Right renal pelvis (tissue), 4 donors: ENCODE measurements at places on chromosomes 5 and 9.
A peak's percentile ranks its signal among the peaks of the same experiment; 100 is the strongest.

DNA sequence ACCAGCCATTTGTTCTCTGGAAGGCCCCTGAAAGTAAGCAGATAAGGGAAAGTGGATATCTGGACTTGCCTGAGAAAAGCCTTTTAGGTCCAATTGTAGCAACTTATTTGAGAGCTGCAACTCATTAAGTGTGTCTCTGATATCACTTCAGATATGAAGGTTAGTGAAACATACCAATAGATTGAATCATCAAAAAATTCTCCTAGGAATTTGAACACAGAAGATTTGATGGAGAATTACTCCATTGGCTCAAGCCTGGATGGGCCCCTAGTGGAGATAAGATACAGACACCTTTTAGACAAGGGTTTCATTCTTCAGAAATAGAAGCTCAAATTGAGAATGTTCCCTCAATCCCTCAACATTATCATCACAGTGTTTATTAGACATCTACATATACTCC, 356.7 kb downstream of the NDUFS4 start:
- no peak for DNase-seq

DNA sequence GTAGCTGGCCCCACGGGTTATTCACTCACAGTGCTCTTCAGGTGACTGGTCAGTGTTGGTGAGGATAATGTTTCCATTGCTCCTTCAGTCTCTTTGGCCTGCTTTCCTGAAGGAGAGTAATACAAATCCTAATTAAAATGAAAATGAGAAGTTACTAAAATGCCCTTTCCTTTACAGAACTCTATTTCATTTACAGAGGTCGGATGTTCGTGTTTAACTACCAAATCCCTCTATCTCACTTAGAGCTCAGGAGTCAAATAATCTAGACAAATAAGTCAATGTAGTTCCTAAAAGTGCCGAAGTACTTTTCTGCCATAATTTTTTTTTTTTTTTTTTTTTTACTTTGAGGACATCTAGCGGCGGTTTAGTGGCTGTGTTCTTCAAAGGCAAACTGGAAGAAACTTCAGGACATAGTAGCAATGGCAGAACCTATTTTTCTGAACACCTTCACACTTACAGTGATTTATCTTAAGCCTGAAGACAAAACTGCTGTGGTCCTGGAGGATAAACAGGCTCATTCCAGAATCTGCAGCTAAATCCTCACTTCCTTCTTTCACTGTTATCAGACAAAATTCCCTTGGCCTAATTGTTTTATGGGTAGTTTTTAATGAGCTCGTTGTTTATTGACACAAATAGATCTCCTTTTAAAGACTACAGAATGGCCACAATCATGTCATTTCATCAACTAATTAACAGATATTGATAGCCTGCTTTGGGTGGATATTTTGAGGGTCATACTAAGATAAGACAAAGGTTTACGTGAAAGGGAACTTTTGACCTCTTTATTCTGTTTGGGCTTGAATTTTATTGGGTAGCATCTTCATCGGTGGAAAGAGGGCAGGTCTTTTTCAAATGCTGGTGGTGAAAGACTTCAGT, 207.6 kb upstream of the DMRTA1 start:
- no peak for DNase-seq

DNA sequence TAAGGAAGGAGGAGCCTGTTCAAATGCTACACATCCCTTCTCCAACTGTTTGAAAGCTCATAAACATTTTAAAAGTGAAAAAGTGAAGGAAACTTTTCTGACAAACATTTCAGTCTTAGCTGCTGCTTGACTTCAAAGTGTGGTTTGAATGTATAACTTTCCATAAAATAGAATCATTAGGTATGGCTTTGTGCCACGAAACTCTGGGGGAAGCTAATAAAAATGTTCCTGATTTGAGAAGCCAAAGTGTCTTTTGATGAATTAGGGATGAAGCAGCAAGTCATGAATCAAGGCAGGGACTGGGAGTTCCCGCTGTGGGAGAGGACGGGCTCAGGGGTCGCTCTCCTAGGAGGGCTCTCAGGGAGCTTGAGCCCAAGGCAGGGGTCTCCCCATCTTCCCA, 15.3 kb downstream of the MVB12B start:
- DNase-seq = peak; percentile 63

GRCh38 chr5:142670804-142671203, 15.1 kb downstream of the FGF1 start:
- no peak for DNase-seq

GRCh38 chr5:150637245-150638052, 3.0 kb upstream of the SYNPO start:
- DNase-seq = no peak

- DNase-seq = no peak
Observed at GRCh38 chr9:4098031-4098430, 201.8 kb downstream of the GLIS3 start.

DNA sequence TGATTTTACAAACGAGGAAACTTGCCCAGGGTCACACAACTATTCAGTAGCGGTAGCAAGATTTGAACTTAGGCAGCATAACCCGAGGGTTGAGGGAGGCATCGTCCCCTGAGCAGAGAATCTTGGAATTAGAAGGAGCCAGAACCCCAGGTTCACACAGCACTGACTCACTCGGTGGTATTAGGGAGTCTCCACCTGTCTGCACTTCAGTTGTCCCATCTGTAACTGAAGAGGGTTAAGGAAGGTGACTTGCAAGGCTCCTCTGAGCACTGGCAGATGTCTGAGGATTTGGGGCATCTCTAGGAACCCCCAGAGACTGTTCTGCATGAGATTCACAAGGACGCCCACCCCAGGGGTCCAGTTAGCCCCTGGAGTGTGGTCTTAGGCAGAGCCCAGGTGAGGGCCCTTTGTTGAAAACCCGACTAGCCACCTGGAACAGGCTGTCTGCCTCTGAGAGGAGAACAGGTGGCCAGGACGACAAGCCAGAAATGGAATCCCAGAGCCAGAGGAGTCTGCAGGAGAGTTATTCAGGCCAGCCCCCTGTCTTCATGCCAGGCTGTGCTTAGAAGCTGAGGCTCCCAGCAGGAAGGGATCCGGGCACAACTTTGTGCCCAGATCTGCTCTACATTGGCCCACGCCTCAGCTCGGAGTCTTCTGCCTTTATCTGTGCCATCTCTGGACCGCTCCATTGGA, 50.0 kb upstream of the ORM1 start:
- no peak for DNase-seq

DNA sequence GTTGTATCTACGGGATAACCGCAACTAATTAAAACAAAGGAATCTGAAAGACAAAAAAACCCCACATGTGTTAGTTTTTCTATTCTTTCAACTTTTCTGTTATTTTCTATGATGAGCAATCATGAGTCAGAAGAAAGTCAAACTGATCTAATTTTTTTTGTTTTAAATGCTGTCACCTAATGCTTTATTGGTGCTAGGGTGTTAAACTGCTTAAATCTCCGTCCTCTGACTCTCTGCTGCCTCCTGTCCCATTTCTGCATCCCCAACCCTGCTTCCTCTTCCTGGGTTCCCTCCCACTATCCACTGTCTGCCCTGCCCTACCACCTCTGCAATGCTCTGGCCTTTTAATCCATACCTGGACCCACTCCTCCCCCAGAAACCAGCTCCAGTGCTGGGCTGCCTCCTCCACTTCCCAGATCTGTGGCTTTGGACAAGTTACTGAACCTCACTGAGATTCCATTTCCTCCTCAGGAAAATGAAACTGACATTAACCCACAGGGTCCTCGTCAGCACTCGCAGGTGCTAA, 15.7 kb downstream of the PTPN3 start:
- no peak for DNase-seq

DNA sequence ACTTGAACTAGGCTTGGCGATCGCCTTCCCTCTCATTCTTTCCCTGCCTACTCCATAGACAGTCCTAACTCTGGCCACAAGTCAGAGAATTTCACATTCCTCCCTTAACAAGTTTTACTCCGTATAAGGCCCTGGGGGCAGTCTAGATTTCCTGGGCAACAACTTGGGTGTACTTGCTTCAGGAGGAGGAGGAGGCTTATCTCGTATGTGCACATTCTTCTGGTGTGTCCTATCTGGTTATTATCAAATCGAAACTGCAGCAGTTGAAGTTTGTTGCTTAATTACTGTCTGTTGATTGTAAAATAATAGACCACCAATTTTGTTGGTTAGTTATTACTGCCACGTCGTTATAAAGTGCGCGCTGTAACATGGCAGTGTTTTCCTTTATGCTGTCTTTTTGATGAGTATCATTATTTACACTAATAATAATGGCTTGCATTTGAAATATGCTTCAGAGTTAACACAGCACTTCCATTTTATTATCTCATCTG, 42.0 kb downstream of the PIP5K1B start:
- DNase-seq = peak; percentile 16

DNA sequence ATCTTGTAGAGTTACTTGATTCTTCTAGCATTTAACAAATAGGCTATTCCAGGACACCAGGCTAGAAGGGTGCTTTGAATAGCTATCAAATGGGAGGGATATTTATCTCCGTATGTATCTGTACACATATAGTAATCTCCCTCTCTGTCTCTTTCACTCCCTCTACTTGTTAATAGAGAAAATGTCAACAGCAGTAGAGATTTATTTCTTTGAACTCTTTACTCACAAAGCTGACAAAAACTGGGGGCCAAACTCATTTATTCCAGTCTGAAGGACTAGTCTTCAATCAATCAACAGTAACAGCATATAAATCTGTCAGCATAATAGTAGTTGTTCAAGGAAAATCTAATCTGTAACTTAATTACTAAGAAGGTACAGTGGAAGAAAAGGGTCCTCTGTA, 78.2 kb upstream of the FER start:
- no peak for DNase-seq

- DNase-seq = no peak
Observed at GRCh38 chr9:27632254-27632653, 59.0 kb upstream of the C9orf72 start.

DNA sequence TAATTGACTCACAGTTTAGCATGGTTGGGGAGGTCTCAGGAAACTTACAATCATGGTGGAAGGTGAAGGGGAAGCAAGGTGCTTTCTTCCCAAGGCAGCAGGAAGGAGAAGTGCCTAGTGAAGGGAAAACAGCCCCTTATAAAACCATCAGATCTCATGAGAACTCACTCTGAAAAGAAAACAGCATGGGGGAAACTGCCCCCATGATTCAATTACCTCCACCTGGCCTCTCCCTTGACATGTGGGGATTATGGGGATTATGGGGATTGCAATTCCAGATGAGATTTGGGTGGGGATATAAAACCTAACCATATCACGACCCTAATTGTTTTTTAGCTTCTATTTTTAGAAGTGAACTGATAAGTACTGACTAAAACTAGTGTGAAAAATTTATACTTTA, 1377.5 kb upstream of the DMAC1 start:
- no peak for DNase-seq

GRCh38 chr5:120872297-120872696, 408.2 kb downstream of the PRR16 start:
- DNase-seq = no peak

DNA sequence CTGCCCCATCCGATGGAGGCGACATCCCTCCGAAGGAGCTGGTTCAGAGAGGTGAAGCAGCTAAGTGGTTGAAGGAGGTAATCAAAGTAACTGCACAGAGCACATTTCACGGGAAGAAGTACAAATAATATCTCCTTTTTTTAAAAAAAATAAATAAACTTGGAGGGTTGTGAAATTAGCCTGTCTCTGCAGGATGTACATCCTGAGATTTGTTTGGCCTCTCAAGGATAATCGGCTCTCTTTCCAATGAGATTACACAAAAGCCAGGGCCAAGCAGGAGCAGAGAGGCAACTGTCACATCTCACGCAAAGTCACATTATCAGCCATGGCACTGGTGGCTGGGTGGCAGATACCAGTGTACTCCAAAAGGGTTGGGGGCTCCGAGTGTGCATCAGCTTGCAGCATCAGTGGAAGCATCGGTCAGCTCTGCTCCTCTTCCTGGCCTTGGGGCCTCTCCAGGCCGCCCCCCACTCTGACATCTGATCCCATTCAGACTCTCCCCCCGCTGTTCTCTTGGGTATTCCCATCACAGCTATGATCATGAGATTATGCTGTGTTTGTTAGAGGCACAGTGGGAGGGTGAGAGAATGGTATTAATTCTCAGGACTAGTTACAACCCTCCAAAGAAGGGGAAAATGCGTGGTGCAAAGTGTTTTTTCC, 109.9 kb downstream of the UGCG start:
- DNase-seq = no peak

DNA sequence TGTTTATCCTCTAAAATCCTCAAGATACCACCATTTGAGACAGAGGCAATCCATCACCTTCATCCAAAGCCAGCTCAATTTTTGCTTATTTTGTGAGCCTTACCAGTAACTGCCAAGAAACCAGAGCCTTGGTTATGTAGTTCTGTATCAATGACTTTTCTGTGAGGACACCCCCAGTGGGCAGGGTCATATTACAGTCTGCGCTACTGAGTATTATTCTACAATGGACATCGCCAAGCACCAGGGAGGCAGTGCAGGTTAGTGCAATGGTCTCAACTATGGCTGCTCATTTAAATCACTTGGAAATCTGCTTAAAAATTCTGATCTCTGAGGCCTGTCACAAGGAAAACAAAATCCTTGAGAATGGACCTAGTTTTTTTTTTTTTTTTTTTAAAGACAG, 90.5 kb upstream of the NIPAL4 start:
- DNase-seq = no peak

- DNase-seq = no peak
Observed at GRCh38 chr5:176533894-176534611, 3.1 kb downstream of the RNF44 start.

DNA sequence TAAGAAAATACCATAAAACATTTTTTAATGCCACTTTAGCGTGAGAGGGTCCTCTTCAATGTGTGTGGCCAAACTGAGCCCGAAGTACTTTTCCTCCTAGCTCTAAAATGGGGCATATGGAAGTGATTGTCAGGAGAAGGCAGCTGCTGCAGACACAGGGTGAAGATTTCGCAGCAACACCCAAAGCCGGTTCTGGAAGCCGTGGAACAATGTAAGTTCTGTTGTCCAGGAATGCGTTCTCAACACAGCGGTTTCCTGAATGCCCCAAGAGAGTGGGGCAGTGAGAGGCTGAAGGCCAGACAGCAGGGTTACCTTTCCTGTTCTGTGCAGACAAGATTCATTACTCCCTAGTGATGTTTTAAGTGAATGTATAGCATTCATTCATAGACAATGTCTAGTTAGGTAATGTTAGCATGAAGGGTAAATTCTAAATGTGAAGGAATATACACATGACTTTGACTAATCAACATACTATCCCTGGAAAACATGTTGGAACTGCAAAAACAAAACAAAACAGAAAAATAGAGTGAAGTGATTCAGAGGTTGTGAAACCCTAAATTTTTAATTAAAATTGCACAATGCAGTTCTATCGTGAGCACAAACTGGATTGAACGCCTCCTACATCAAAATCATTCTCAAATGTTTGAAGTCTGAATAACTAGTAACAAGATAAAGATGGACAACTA, 197.0 kb upstream of the SEMA6A start:
- no peak for DNase-seq
